ENCODE measurements at places on chromosomes 11 and 22.
A peak's percentile ranks its signal among the peaks of the same experiment; 100 is the strongest.

- DNase-seq = peak; percentile 45
These were observed 20.5 kb downstream of the EPS8L2 start for GRCh38 chr11:726278-727220.

DNA sequence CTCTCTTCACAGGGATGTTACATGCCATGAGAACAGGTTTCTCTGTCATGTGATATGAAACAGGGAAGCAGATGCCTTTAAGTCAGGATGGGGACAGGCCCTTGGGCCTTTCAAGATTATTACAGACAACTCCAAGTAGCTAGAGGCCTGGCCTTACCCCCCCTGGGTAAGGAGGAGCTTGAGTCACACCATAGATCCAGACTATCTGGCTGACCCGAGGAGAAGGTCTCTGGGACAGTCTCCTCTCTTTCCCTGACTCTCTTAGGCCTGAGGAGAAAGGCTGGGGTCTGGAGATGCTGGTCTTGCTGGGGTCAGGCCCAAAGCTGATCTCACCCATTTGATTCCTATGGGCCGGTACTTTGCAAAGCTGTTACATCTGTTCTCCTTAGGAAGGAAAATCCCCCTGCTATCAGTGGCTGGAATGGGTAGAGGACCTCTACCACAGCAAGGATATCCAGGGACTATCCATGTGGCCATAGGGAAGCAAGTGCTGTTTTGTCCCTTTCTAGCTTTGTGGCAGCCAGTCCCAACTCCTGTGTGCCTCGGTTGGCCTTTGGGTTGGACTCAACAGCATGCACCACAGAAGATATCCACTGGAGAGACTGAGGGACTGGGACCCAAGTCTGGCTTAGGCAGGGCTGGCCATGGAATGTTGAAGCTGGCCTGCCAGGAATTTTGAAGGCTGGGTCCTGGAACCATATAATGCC, 25.2 kb downstream of the RELT start:
- DNase-seq = no peak

DNA sequence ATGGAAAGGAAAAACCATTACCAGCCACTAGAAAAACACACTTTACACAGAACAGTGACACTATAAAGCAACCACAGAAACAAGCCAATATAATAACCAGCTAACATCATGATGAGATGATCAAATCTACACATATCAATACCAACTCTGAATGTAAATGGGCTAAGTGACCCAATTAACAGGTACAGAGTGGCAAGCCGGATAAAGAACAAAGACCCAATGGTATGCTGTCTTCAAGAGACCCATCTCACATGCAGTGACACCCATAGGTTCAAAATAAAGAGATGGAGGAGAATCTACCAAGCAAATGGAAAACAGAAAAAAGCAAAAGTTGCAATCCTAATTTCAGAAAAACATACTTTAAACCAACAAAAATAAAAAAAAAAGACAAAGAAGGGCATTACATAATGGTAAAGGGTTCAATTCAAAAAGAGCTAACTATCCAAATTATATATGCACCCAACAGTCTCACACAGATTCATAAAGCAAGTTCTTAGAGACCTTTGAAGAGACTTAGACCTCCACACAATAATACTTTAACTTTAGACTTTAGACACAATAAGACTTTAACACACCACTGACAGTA, 160.3 kb upstream of the TMEM45B start:
- DNase-seq = no peak

DNA sequence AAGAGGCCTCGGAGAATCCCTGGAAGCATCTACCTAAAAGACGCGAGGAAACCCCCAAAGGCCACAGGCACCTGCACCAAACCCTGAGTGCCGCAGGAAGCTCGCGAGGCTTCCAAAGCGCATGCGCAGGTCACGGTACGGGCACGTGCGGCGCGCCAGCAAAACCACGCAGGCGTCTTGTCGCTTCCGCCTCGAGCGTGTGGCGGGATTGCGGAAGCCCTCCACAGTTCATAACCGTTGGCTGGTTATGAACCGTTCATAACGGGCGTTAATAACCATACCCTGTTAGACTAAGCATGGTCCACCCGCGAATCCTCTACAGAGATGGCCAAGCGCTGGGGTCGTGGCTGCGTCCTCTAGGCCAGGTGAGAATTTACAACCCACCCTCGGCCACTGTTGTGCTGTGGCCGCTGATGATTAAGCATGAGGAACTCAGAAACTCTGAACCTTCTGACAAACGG, 46.4 kb downstream of the MORC2 start:
- DNase-seq = peak; percentile 29

DNA sequence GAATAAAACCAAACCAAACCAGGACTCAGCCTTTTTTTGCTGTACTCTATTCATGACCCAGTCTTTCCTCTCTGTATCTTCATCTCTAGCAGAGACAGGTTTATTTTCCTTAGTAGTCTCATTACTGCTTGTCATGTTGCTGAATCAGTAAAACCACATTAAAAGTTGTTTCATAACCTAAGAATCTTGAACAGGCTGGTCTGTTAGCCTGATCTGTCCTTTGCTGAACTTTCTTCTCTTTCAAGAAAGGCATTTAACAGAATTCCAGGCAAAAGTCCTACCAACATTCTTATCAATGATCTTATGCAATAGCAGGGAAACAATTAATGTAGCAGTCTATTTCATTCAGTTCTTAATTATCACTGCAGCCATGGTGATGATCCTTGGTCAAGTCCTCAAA, 197.7 kb downstream of the CASP12 start:
- no peak for DNase-seq
